ENCODE measurements at places on chromosomes 5 and 9.

DNA sequence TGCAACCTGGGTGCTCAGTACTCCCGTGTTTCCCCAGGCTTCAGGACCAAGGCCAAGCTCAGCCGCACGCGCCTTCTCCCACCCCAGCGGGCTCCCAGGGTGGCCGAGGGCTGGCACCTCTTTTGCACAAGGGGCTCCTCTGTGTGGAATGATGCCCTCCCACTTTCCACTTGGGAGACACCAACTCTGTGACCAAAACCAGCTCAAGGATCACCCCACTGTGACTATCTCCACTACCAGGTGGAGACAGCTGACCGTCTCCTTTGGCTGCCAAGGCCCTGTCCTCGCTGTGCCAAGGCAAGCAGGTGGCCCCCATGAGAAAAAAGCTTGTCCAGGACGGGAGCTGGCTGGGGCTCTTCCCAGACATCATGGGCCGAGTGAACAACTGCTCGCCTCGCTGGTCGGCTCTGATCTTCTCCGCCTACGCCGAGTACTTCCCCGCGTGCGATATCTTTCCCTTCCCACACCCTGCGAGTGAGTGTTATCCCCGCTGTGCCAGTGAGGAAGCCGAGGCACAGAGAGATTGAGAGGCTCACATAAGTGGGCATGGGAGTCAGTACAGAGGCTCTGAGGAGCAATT, 132.8 kb downstream of the ZNF354C start:
- DNase-seq = no peak

- DNase-seq = no peak
These were observed 33.0 kb upstream of the PANK3 start for GRCh38 chr5:168612123-168612522.

GRCh38 chr9:95605816-95606488, 89.2 kb upstream of the PTCH1 start:
- DNase-seq = no peak

- no peak for DNase-seq
These were observed 271.2 kb downstream of the SAXO1 start for GRCh38 chr9:18761742-18762300.

GRCh38 chr9:16754662-16755061, 115.8 kb downstream of the BNC2 start:
- DNase-seq = no peak

GRCh38 chr9:132341177-132341840, 13.5 kb downstream of the SETX start:
- no peak for DNase-seq

GRCh38 chr5:179470201-179470600, 80.2 kb upstream of the RUFY1 start:
- DNase-seq = no peak

DNA sequence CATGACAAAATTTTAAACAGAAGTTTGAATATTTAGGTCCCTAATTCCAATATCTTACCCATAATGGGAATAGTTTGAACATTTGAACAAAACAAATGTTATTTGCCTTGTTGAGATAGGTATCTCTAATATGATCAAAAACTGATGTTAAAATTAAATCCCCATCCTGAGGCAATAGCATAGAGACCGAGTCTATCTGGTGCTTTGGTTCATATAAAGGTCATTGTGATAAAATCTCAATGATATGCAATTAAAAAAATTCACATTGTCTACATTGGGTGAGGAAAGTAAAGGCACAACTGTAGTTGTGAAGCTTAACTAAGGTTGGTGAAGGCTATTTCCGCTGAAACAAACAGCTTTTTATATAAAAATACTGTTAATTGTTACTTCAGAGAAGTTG, 318.3 kb downstream of the CAAP1 start:
- DNase-seq = no peak

DNA sequence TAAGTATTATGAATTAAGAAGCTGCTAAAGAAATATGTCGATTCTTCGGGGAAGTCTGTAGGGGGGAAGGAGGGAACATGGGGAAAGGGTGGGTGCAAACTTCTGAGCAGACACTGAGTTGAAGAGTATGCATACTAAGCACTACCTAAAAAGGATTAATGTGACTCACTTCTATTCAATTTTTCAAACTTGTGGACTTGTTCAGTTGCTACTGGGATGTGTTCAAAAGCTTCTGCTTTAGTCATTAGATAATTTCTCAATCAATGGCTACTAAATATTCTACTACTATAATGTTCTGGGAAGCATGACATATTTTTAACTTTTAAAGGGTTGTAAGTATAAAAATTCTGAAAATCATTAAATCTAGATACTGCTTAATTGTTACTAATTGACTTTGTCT, 109.7 kb upstream of the FER start:
- no peak for DNase-seq

- DNase-seq = no peak
These were observed 382.1 kb downstream of the CDH18 start for GRCh38 chr5:19605846-19606407.

Measured in glutamatergic neuron (in vitro differentiated cells).